ENCODE measurements at places on chromosomes 7 and 10. TPM values are rescaled to one million over a fixed set of nuclear protein-coding genes. Genes with fewer than 3 reads are reported as not detected.

The PPP1R9A gene
- total RNA-seq = not detected

The MOGAT3 gene
- not detected for total RNA-seq

The AKR1D1 gene
- not detected for total RNA-seq

The EPHB6 gene
- 5.9 TPM for total RNA-seq

The TCF7L2 gene
- total RNA-seq = 0.39 TPM

The MYL7 gene
- not detected for total RNA-seq

The SEMA4G gene
- total RNA-seq = 1.0 TPM

The FAM13C gene
- not detected for total RNA-seq

The CRHR2 gene
- not detected for total RNA-seq

The NANOS1 gene
- total RNA-seq = 0.20 TPM

The ACTL6B gene
- total RNA-seq = not detected

The AGBL3 gene
- 1.6 TPM for total RNA-seq

The GFRA1 gene
- total RNA-seq = not detected

The PRKCQ gene
- 57.3 TPM for total RNA-seq

The BMPER gene
- total RNA-seq = not detected

The RBM17 gene
- total RNA-seq = 200 TPM

The CC2D2B gene
- 0.64 TPM for total RNA-seq

The EPC1 gene
- total RNA-seq = 41.1 TPM

The SLC29A4 gene
- 0.59 TPM for total RNA-seq

The HPS6 gene
- 22.7 TPM for total RNA-seq

The TLX1 gene
- not detected for total RNA-seq

The CTAGE4 gene
- 2.3 TPM for total RNA-seq

The NUTM2A gene
- 0.50 TPM for total RNA-seq

The ENTPD1 gene
- total RNA-seq = 16.8 TPM

The DNAJB9 gene
- total RNA-seq = 22.1 TPM

The FXYD4 gene
- 0.30 TPM for total RNA-seq

The PON3 gene
- total RNA-seq = 0.25 TPM

The SMARCD3 gene
- 2.5 TPM for total RNA-seq

The ANKRD61 gene
- 0.18 TPM for total RNA-seq

The COL13A1 gene
- not detected for total RNA-seq

Data from T-helper 2 cell treated with Interferon-gamma antibody and Interleukin-4, amounts not matched to agents 100 ng/mL and 5 ng/mL, for 36 hours (primary cell).